ENCODE measurements at places on chromosomes 2 and 18.

DNA sequence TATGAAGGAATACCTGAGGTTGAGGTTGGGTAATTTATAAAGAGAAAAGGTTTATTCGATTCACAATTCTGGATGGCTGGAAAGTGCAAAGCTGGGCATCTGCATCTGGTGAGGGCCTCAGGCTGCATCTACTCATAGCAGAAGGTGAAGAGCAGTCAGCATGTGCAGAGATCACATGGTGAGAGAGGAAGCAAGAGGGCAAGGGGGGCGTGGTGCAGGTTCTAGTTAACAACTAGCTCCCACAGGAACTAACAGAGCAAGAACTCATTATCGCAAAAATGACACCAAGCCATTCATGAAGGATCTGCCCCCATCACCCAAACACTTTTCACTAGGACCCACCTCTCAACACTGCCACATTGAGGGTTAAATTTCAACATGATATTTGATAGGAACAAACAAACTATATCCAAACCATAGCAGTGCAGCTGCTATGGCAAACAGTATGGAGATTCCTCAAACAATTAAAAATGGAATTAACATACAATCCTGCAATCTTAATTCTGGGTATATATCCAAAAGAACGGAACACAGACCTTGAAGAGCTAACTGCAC is 72.8 kb upstream of the LDLRAD4 start:
- no peak for DNase-seq

GRCh38 chr2:132641819-132642218 is 28.2 kb downstream of the LYPD1 start:
- DNase-seq, result no peak

- DNase-seq, result no peak
Observed at GRCh38 chr2:424306-425171, 136.6 kb upstream of the ALKAL2 start.

DNA sequence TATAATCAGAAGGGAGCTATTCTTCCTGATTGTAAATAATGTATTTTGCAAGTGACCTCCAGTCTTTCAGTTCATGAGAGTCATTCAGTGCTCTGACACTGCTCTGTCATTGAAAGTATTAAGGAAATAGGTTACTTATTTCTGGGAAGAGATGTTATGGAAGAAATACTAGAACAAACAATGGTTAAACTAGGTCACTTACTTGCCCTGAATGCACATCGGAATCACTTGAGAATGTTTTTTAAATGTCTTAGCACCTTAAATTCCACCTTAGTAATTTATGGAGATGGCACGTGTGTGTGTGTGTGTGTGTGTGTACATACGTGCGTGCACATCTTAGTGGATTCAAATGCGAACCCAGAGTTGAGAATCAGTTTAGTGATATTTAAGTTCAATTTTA is 126.6 kb upstream of the KCNH7 start:
- no peak for DNase-seq

- no peak for DNase-seq
Observed at GRCh38 chr2:188326290-188326668, 34.6 kb downstream of the GULP1 start.

DNA sequence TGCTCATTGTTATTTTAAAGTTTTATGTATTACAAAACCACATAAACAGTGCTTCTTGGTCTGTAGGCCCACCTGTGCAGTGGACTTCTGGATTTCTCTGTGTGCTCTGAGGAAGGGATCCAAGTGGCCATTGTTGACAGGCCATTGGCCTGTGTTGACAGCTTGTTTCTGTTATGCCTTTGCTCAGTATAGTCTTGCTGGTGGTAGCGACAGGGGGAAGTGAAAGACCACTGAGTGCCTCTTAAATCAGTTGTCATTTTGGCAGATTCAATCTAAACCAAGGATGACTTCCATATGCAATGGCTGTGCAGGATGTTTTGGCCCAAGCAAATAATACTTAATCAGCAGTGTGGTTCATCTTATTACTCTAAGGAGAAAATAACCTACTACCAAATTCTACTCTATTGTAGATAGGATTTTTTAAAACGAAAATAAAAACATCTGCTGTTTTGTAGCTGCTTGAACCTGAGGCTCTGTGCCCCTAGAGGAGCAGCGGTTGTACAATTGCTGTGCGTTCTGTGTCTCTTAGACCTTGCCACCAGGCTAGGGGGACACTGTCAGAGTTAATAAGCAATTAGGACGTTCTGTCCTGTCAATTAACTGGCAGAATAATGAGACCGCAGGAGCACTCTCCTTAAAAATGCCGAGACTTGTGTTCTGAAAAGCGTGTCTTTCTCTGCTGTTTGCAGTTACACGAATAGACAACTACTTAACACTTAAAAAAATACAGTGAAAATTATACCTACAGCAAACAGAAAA is 108.2 kb downstream of the RHBDD1 start:
- DNase-seq, result no peak

GRCh38 chr2:54955358-54956110 is 94.7 kb downstream of the RTN4 start:
- DNase-seq, result no peak

DNA sequence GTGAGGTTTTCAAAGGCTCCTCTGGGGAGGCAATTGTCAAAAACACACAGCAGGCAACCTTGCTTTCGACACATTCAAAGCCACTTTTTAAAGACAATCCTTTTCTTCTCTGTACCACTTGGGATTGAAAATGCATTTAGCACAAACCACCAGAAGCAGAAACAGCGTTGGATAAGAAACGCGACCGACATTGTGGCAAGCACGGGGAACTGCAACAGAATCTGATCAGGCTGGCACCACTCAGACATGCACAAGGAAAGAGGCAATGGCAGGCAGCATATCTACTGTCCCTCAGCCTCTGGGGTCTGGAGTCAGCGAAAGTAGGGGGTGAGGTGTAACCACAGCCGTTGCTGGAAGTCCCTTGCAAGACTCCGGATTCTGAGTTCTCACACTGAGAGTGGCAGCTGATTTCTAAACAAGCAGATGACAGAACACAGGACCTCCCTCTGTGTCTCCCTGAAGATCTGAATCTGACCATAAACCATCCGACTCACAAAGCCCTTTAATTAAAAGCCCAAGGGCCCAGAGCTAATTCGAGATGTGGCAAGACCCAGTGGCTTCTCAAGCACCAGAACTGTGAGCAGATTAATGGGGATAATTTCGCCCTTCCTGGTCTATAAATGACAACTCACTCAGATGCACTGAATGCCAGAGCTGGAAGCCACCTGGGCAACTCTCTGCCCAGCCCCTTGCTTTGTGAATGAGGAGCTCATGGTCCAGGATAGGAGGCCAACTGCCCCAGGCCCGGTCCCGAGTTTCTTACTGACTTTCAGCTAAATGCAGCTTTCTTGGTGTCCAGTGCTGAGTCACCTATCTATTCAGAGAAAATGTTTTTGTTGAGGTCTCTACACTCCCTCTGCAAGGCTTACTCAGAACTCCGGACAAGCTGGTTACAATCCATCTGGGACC is 29.6 kb downstream of the CYRIA start:
- DNase-seq, result no peak

DNA sequence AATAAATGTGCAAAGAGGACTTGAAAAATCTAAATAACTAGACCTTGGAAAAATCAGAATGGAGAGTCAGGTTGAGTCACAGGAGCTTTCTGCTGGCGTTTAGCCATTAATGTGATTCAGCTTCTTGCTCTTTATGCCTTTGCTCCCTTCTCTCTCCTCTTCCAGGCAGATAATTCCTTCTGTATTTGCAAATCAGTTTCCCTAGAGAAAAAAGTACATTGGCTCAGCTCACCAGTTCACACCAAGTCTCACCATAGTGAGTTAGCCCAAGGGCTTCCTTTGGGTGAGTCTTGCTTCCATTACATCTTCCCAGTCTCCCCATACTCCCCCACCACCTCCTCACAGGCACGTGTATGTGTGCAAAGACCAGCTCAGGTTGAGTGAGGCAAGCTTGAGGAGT is 73.6 kb downstream of the CYBRD1 start:
- no peak for DNase-seq

DNA sequence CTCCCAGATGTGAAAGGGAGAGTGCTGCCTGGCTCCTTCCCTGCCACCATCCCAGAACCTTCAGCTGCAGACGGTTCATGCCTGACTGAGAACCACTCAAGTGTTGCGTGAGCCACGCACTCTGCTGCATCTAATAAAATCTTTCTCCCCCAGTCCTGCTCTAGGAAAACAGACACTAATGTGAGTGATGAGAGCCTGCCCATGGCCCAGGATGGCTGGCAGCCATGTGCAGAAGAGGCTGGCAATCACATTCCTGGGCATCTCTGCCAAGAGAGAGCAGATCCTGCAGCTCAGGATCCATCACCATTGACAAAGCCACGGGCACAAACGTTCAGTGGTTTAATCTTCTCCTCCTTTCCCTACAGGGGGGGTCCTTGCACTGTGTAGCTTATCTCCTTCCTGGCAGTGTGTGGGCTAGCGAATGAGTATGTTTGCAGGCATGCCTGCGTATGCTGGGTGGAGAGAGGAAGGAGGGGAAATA is 477.5 kb downstream of the SLC4A3 start:
- DNase-seq, result no peak

DNA sequence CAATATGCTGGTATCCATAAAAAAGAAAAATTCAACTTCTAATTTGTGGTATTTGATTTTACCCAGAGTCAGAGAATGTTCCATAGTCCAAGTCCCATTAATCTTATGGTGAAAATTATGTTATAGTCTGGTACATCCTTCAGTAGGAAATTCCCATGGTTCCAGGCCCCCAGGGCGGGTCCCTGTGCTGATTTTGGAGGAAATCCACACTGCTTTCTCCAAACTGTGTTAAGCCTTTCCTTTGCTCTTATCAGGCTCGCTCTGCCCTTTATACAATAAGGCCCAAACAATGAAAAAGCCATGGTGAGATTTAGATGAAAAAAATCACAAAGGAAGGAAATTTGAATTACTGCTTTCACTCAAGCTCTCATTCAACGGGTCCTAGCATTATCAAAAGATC is 46.8 kb upstream of the DARS1 start:
- no peak for DNase-seq

DNA sequence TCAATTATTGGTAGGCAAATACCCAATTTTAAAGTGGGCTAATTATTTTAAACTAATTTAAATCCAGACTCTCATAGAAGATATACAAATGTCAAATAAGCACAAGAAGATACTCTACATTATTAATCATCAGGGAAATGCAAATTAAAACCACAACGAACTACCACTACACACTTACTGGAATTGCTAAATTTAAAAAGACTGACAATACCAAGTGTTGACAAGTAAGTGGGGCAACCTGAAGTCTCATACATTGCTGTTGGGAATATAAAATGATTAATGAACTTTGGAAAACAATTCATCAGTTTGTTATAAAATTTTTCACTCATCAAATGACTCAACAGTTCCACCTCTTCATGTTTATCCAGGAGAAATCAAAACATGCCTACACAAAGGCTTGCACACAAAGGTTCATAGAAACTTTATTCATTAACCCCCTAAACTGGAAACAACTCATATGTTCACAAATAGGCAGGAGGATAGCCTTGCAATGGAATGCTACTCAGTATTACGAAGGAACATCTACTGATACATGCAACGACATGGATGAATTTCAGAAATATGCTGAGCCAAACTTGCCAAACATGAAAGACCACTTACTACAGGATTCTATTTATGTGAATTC is 120.8 kb downstream of the MCFD2 start:
- no peak for DNase-seq

GRCh38 chr18:58241026-58241679 is 197.1 kb downstream of the NEDD4L start:
- DNase-seq, result no peak

DNA sequence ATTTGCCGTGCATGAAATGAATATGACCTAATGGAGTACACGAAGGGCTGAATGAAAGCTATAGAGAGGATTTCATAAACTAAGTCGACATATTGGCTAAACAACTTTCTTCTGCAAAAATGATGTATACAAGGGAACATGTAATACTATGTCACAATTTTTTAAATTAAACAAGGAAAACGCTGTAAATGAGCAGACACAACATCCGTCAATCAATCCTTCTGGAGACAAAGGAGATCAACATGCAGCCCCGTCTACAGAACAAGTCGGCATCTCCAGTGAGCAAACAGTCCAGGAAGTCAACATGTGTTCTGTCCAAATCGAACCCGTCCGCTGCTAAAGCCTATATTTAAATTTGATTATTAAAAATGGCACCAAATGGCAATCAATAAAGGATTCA is 180.8 kb downstream of the TCF4 start:
- no peak for DNase-seq

DNA sequence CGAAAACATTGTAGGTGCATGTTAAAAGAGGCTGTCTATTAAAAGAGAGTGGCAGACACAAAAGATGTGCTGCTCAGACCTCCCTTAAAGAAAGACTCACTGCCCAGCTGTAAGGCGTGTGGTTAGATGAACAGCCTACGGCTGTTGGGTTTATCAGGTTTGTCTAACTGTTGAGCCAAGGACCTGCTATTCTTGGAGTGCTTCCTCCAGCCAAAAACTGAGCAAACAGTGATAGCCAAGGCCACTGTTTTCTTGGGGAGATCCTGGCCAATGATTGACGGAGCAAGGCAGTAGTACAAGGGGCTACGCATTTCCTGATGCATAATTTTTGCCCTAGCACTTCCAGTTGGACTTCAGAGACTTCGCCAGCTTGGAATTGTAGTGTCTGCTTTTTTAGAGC is 1.4 kb upstream of the RAB3GAP1 start:
- DNase-seq, result no peak

- no peak for DNase-seq
Observed at GRCh38 chr2:240089306-240089705, 36.0 kb upstream of the OR6B3 start.

- DNase-seq, result no peak
Observed at GRCh38 chr2:28322456-28322855, 70.2 kb upstream of the FOSL2 start.

GRCh38 chr18:3540805-3541548 is 91.0 kb downstream of the TGIF1 start:
- DNase-seq, result no peak

GRCh38 chr2:188475945-188476344 is 184.3 kb downstream of the GULP1 start:
- DNase-seq, result no peak

DNA sequence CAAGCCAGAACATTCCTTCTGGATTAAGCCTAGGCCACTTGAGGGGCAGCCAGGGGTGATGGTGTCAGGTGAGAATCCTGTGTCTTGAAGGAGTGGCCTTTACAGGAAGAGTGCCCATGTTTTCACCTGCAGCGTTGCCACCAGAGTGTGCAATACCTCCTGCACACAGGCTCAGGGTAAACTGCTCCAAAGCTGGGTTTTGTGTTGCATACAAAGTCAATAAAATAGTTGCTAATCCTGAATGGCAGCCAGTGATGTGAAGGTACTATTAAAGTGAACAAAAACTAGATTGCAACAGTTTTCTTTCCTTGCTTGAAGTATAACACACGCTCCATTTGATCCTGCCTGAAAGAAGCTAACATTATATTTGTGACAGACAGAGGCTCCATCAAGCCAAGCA is 64.4 kb upstream of the NRP2 start:
- DNase-seq, result no peak

Measured in CD14-positive monocyte (primary cell).